Ecto neural progenitor cell (in vitro differentiated cells): ENCODE measurements at places on chromosomes 4 and X.

DNA sequence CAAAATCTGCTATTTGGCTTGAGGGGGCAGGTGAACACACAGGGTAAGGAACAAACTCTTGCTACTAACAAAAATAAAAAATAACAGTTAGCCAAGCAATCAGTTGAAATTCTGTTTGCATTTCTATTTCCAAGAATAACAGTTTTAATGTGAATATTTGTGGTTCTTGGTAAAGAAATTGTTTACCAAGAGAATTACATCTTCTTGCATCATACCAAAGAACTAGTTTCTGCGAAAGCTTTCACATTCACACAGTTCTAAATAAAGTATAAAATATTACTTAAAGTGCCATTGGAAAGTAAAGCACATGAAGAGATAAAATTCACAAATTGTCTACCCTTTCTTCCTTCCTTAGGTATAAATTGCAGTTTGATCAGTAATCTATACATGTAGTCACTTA is 54.4 kb downstream of the KLHL4 start:
- DNase-seq: no peak

DNA sequence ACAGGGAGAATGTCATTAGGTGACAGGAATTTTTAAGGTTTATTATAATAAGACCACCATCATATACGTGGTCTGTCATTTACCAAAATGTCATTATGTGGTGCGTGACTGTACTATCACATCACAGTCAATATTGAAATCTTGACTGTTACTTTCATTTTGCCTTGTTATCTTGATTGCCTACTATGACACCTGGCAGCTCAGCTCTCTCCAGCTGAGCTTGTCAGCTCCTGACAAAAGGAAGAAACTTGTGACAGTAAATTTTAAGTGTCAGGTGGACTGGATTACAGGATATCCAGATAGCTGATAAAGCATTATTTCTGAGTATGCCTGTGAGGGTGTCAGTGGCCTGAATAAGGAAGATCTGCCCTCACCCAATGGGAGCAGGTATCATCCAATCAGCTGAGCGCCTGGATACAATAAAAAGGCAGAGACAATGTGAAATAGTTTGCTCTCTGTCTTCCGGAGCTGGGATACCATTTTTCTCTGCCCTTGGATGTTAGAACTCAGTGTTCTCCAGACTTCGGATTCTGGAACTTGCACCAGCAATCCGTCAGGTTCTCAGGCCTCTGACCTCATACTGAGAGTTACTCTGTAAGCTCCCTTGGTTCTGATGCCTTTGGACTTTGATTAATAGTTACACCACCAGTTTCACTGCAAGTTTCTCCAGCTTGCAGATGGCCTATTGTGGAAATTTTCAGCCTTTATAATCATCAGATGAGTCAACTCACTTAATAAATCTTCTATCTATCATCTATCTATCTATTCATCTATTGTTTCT is 1454.7 kb upstream of the IGFBP7 start:
- no peak for DNase-seq

GRCh38 chr4:184890499-184890898 is 64.7 kb upstream of the ACSL1 start:
- DNase-seq: no peak

- no peak for DNase-seq
Measured at GRCh38 chrX:143661286-143661685, 25.4 kb upstream of the SLITRK4 start.

- DNase-seq: no peak
Measured at GRCh38 chr4:40837094-40837870, 87.5 kb downstream of the NSUN7 start.

DNA sequence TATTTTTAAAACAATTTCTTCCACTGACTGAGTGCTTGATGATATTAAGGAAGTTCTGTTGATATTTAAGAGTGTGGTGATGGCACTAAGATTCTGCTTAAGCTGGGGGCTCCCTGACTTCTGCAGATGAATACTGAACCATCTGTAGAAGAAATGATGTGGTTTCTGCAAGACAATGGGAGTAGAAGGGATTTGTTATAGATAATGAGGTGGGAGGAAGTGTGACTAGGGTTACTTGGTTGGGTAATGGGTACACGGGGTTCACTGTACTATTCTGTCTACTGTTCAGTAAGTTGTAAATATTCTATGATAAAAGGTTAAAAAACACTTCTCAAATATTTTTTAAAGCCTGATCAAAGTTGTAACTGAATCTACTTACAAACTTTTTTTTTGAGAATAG is 60.9 kb upstream of the TXK start:
- DNase-seq: no peak

- no peak for DNase-seq
Measured at GRCh38 chr4:83108101-83108861, 6.2 kb downstream of the PLAC8 start.

DNA sequence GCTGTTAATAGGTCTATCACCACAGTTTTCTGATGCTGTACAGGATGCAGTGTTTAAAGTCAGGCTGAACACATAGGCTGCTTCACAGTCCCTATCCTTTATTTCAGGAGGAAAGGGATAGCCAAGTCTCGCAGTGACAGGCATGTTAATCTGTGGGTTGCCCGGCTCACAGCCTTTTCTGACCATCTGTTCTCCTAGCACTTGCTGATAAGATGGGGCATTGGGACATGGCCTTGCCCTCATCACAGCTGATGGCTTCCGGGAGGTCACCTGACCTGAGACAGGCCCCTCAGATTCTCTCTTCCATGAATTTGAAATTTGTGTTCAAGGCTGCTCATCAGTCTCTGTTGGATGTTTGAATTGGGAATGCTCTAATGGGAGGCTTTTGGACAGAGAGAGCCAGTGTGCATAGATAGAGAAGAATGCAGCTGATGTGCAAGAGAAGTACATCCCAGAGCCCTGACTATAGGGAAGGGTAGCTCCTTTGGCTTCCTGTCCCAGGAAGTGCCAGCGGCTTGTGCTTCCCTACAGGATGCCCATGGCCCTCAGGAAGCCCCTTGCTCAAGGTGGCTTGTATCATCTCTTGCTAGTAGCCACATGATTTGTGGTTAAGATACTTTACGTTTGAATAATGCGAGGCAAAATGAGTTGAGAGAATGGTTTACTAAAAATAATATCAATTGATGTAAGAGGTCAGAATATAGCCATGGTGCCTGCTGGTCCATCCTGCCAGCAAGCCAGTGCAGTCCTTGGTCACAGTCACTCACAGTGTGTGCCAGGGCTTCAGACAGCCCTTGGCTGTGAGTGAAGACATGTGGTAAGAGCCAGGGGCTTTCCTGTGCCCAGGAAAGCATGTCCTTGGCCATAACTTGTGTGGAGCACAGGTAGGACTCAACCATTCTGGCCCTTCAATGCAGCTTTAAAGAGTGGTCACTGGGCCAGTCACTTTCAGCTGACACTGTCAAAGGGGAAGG is 88.6 kb downstream of the TSPAN7 start:
- DNase-seq: no peak

DNA sequence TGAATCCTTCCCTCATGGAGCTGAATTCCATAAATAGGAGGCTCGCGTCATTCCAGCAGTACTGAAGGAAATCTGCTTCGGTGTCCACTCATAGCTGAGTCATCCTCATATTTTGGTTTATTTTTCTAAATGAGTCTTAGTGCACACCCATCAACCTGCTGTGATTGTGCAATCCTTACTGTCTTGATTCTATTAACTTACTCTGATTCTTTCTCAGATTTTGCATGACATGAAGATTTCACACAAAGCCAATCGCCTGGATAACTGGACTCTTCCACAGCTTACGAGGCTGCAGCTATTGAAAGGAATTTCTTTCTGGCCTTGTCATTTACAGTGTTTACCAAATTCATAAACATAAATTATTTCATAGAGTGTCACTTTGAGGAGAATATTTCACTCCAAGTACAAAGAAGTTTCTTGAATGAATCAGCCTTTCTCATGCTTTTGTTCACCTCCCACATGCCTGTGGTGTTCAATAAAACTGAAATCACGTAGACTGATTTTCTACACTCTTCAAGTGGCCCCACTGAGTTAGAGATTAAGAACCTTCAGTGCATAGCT is 207.6 kb upstream of the SLITRK2 start:
- DNase-seq: no peak

DNA sequence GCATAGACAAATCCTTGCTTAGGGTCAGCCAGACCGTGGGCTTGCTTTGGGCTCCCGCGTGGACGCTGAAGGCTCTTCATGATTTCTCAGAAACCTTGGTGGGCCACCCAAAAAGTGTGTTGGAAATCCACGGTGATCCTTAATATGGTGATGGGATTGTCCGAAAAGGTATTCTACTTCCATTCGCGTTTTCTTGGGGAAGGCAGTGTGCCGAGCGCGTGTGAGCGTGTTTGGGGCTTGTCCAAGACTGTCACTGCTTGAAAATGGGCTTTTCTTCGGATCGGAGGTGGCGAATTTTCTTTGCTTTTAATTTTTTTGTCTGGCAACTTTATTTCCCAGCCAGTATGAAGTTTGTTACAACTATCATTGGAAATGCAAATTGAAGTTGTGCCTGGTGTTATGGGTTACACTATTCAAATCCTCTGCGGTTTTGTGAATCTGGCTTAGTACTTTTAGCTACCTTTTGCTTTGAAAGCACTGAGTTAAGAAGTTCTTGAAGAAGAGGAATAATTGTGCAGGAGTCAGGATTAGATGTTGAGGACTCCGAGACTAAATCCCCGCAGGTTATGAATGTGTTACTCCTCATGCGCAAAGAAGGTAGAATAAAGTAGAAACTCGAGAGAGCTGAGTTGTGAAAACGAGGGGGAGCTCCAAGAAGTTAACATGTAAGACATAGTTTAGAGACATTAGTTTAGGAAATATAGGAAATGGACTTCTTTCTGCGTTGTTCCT is 3.2 kb downstream of the SPRY1 start:
- DNase-seq: no peak

- DNase-seq: no peak
Measured at GRCh38 chr4:46146993-46147392, 23.1 kb upstream of the GABRG1 start.

DNA sequence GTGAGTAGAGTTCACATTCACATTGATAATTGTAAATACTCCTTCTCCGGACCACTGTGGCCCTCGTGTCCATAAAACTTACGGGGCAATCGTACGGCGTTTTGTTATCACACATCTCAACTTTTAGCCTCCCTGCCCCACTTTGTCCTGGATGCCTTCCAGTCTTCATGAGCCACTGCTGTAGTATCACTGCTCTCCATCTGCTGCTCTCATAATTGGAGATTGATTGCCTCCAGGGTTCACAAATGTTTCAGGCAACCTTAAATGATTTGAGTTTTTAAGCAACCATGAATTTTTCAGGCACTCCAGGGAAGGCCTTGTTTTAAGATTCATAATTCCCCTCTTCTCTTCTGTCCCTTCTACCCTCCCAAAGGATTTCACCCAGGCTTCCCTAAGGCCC is 28.4 kb downstream of the ALPK1 start:
- no peak for DNase-seq

GRCh38 chr4:99983289-99983943 is 33.3 kb upstream of the H2AZ1 start:
- no peak for DNase-seq

- DNase-seq: no peak
Measured at GRCh38 chrX:24464498-24464835, 619 bp upstream of the PDK3 start.

DNA sequence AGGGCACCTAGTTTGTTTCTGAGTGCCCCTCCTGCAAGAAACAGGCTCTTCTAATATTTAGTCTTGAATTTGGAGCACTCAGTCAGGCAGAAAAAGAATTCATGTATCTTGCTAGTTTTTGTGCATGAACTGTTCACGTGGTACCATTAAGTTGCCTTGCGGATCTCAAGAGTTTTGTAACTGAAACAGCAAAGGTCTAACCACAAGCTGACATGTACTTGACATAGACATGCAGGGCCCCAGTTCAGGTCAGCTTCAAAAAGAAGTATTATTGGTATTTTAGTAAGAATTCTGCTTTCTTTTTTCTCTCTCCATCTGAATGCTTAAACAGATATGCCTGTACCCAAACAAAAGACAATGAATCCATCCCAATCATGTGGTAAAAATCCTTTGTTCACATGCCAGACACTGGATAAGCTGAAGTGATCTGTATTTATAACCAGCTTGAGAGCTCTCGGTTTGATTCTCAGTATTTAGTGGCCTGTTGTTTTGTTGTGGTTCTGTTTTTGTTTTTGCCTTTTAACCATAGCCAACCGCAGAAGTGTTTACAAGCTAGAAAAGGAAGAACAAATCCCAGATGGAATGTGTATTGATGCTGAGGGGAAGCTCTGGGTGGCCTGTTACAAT is 13.0 kb downstream of the RGN start:
- no peak for DNase-seq

GRCh38 chr4:3193531-3194203 is 55.3 kb upstream of the MSANTD1 start:
- no peak for DNase-seq

DNA sequence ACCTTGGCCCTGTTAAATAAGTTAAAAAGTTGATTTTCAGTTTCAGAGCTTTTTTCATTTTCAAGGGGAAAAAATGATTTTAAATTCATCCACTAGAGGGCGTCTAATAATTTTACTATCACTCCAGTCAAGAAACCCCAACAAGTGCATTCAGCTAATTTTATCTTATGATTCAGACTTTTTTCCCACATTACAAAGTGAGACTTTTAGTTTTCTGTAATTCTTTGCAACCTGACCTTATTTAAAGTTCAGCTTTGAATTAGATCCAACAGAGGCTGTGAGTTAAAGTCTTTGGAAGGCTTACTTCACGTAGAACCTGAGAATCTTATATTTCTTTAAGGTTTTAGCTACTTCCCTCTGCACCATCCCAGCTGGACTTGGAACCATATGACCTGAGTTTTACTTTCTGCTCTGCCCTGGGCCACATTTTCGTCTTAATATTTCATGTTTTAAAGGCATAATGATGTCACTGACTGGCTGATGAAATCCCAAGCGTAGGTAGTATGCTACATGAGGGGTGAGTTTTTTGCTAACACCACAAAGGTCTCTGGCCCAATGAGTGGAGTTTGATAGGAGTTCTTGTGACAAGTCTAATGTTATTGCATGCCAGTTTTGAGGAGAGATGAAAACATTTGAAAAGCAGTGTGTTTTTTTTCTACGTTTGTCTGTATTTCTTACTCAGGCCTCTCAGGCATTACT is 7.2 kb downstream of the GNRHR start:
- no peak for DNase-seq

DNA sequence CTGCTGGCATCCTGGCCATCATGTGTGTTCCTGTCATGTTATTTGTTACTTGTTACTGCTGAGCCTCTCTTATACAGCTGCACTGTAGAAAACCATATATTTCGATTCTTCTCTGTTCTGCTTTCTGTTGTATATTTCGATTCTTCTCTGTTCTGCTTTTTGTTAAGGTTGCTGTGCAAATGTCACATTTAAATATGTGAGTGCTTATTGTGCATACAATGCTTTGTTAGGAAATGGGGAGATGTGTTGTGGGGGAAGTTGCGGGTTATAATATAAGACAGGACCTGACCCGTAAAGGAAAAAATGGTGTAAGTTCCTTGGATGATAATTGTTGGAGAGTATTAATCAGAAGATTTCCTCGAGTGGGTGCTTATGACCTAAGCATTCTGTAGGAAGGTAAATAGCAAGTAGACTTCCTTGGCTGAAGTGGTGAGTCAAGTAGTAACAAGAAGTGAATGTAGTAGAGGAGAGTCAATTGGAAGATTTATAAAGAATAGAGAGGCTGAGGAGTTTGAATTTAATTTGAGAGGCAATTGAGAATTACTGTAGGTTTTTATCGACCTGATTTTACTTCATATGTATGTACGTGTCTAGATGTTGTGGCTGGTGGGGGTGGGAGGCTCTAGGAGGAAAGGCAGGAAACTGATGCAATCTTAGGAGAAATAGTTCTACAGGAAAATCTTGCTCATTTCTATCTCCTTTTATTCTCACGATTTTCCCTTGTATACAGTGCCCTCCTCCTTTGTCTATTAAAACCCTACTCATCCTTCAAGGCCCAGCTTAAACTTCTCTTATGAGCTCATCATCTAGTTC is 8.5 kb downstream of the OGT start:
- no peak for DNase-seq
